Activated T-cell treated with anti-CD3 and anti-CD28 coated beads for 24 hours (primary cell): ENCODE measurements at places on chromosomes 13 and 19.

GRCh38 chr13:101451641-101452040, 834 bp upstream of the ITGBL1 start:
- no peak for DNase-seq

DNA sequence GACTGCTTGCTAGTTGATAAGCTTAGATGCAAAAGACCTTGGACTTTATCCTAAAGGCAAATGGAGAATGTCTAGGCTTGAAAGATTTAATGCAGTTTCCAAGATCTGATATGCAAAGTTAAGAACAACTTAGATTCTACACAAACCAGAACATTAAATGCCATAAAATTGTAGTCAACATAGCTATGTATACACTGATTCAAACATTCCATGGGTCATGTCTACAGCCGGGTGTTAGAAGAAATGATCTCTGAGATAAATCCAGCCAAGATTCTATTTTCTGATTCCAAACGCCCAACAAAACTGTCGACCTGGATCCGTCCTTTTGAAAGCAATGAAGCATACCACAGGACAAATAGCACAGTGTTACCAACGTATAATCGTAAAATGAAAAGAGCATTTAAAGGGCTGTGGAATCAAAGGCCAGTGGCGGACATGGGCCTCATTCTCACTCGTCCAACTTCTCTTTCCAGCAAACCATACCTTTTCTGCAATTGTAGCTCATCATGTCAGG, 52.7 kb downstream of the KCTD12 start:
- no peak for DNase-seq

GRCh38 chr19:55341171-55341588, 1.5 kb downstream of the KMT5C start:
- DNase-seq, result peak; percentile 52

GRCh38 chr13:30750036-30750435, 14.7 kb downstream of the ALOX5AP start:
- DNase-seq, result no peak

- DNase-seq, result no peak
These were observed 580 bp upstream of the TEKTIP1 start for GRCh38 chr19:3538258-3538929.

GRCh38 chr19:3227054-3227626, 2.7 kb downstream of the CELF5 start:
- DNase-seq, result no peak
